ENCODE measurements at places on chromosomes 7 and 10.

- no peak overlapping the region for H3K4me3 ChIP-seq
- H3K36me3 ChIP-seq, result no peaks in the 10 kb centered on the region
- DNase-seq, result no peak
- no peak overlapping the region for H3K27ac ChIP-seq
- no peaks in the 10 kb centered on the region for H3K4me1 ChIP-seq
Measured at GRCh38 chr10:19096501-19097073, 48.0 kb downstream of the MALRD1 start.

DNA sequence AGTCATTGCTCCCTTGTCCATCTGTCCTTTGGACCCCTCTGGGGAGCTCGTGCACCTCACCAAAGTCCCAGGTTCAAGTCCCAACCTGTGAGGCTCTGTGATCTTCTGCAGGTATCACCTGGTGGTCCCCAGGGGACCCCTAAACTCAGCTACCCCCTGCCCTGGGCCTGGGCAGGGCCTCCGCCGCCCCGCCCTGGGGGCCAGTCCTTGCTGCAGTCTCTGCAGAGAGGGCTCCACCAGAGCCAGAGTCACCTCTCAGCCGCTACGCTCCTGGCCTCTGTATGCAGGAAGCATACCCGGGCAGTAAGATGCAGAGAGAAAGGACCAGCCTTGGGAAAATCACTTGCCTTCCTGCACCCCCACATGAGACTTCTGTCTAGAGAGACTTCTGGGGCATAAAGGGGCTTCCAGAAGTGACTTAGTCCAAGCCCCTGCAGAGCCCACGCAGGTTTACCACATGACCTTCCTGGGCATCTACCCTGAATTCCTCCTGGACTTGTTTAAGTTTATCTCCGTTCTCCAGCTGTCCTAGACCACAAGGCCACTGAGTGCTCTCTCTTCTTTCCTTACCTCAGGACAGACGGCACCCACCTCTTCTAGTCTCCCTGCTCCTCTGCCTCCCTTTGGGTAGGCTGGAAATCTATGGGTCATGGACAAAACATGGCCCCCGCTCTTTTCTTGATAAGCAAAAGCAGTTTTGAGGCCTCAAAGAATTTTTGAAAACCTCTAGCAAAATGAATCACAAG is 21.2 kb downstream of the CALML5 start:
- peak; percentile 41 for DNase-seq
- H3K4me3 ChIP-seq, result no peak overlapping the region
- H3K36me3 ChIP-seq, result no peaks in the 10 kb centered on the region

GRCh38 chr10:130045091-130045652 is 65.5 kb downstream of the C10orf143 start:
- no peak overlapping the region for H3K4me3 ChIP-seq
- H3K4me1 ChIP-seq, result no peaks in the 10 kb centered on the region
- no peaks in the 10 kb centered on the region for H3K36me3 ChIP-seq
- H3K27ac ChIP-seq, result no peak overlapping the region
- peak; percentile 89 for DNase-seq

DNA sequence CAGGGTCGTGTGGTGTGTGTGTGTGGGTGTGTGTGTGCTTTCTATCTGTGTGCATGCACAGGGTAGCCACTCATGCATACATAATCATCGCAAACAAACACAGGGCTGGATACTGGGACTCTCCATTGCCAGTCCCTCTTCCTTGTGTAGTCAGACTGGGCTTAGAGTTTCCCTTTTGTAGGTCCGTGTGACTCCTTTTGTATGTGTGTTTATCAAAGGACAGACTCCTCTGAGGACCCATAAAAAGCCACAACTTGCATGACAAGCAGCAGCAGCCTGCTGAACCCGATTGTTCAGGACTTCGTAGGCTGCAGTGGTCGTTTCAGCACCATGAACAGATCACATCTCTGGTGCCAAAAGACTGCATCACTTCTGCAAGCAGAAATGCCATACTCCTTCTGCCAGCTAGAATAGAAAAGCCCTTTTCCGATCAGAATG is 895 bp downstream of the VSTM2A start:
- no peaks in the 10 kb centered on the region for H3K36me3 ChIP-seq
- DNase-seq, result peak; percentile 77
- H3K4me1 ChIP-seq, result peaks cover 8% of the 10 kb centered on the region
- no peak overlapping the region for H3K27ac ChIP-seq

DNA sequence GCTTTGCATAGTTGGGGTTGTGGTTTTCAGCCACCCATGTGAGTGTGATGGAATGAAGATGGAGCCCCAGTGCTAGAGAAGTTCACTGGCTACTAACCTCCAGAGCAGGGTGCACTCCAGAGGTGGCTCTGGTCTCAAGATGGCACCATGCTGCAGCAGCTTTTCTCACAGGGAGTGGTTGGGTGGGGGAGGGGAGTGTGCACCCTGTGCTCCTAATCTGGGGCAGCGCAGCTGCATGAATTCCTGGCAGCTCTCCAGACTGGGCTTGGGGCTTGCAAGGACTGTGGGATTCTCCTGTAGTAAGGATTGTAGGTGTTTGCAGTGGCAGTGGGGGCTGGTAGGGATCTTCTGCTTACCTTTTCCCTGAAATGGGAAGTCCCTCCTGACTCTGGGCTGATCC is 23.7 kb downstream of the PHTF2 start:
- DNase-seq, result no peak
- H3K27me3 ChIP-seq, result no peaks in the 10 kb centered on the region
- no peak overlapping the region for H3K4me3 ChIP-seq
- H3K36me3 ChIP-seq, result no peaks in the 10 kb centered on the region
- no peaks in the 10 kb centered on the region for H3K4me1 ChIP-seq
- no peak overlapping the region for H3K27ac ChIP-seq

DNA sequence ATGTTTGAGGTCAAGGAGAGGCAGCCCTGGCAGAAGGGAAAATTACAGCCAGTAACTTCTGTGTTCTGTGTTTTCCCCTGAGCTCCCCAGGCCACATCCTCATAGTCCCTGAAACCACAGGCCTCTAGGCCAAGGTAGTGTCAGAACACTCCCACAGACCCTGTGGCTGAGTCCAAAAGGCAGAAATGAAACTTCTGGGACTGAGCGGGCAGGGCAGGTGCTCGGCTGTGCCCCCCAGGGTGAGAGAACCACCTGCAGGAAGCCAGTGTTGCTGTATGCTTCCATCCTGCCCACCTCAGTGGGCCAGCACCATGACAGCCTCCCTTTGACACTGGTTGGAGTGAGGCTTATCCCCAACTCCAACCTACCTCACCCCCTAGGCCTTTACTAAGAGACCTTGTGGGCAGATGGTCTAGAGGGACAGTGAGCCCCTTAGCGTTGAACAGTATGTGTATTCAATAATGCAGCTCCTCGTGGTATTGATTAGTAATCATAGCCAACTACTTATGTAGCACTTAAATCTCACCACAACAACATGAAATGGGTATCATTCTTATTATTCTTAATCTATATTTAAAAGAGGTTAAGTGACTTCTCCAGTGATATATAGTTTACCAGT is 30.3 kb downstream of the PIK3CG start:
- no peak overlapping the region for H3K4me3 ChIP-seq
- DNase-seq, result no peak
- H3K4me1 ChIP-seq, result no peaks in the 10 kb centered on the region
- no peak overlapping the region for H3K27ac ChIP-seq
- H3K27me3 ChIP-seq, result no peaks in the 10 kb centered on the region

- peaks cover 37% of the 10 kb centered on the region for H3K27me3 ChIP-seq
- H3K4me1 ChIP-seq, result peaks cover 23% of the 10 kb centered on the region
- DNase-seq, result peak; percentile 88
- peak within 1 kb of the TSS; percentile 83 for H3K4me3 ChIP-seq
Measured at GRCh38 chr7:29194594-29195427, at the start of gene CHN2. TSS of gene CHN2 (plus strand) at chr7:29194775.

DNA sequence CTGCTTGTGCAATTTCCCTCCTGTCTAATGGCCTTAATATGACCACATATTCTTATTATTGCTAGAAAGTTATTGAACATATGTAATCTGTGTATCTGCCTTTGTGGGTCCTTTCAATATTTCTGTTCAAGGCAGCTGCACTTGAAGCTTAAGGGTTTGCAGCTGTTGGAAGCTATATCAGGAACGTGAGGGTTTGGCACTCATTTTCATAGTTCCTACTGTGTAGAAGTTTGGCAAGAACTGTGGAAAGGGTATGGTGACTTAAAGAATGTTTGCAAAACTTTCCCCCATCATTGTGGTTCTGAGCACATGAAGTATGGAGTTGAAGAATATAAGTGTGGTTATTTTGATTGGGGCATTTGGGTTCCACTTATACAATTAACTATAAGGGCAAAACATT is 144.7 kb upstream of the SEMA3A start:
- no peaks in the 10 kb centered on the region for H3K4me1 ChIP-seq
- H3K4me3 ChIP-seq, result no peak overlapping the region
- H3K27me3 ChIP-seq, result no peaks in the 10 kb centered on the region
- DNase-seq, result no peak

GRCh38 chr10:69914398-69915214 is 112.9 kb downstream of the COL13A1 start:
- peak; percentile 93 for DNase-seq
- peaks cover 7% of the 10 kb centered on the region for H3K4me1 ChIP-seq
- no peak overlapping the region for H3K4me3 ChIP-seq
- H3K36me3 ChIP-seq, result no peaks in the 10 kb centered on the region
- no peaks in the 10 kb centered on the region for H3K27me3 ChIP-seq

DNA sequence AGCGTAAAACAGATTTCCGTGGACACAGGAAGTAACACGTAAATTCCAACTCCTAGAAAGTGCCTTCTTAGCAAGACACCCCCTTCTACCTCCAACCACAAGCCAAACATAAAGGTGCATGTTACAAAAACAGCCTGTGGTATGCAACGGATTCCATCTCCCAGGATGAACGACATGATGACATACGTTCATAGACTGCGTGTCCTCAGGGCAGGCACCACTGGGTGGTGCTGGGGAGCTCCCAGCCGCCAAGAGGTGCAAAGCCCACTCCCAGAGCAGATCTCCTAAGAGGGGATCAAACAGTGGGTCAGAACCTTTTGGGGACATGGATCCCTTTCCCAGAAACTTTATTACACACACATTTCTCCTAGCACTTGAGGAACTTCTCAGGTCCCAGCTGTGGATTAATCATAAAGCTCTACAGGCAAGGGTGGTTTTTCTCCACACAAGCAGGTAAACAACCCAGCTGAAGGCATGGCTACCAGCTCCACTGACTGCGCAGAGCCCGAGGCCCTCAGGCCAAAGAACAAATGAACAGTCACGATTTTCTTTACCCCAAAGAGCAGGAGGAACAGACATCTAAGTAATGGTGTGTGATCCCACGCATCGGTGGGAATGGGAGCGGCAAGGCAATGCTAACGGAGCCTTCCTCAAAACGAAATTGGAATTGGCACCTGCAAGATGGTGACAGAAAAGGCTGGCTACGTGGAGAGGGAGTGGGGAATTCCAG is 13.8 kb downstream of the PSAP start:
- peak overlapping the region; percentile 95 for H3K27ac ChIP-seq
- H3K36me3 ChIP-seq, result peaks cover 25% of the 10 kb centered on the region
- H3K27me3 ChIP-seq, result no peaks in the 10 kb centered on the region
- no peak overlapping the region for H3K4me3 ChIP-seq
- DNase-seq, result peak; percentile 82
- peaks cover 5% of the 10 kb centered on the region for H3K4me1 ChIP-seq

DNA sequence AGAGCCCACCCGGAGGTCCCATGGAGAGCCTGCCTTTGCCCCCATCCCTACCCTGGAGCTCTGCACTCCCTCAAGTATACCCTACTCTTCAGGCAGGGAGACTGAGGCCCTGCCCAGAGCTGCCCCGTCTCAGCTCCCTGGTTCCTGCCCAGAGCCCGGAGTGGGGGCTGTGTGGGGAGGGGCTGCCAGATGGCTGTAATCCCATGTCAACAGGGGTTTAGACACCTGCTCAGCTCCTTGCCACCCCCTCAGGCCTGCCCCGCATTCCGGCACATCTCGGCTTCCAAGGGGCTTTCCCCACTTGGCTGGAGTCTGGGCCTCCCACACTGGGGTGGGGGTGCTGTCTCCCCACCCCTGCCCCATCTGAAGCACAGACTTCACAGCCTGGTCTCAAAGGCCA is 20.9 kb upstream of the LFNG start:
- no peaks in the 10 kb centered on the region for H3K36me3 ChIP-seq
- no peak overlapping the region for H3K4me3 ChIP-seq
- no peak overlapping the region for H3K27ac ChIP-seq
- DNase-seq, result no peak
- H3K4me1 ChIP-seq, result peaks cover 16% of the 10 kb centered on the region
- no peaks in the 10 kb centered on the region for H3K27me3 ChIP-seq

- no peak for DNase-seq
- H3K4me1 ChIP-seq, result no peaks in the 10 kb centered on the region
- H3K27me3 ChIP-seq, result no peaks in the 10 kb centered on the region
- no peak overlapping the region for H3K4me3 ChIP-seq
- no peaks in the 10 kb centered on the region for H3K36me3 ChIP-seq
Measured at GRCh38 chr7:2005786-2006185, 227.0 kb downstream of the MAD1L1 start.

GRCh38 chr10:114399576-114399975 is 4.7 kb downstream of the AFAP1L2 start:
- no peak overlapping the region for H3K27ac ChIP-seq
- peaks cover 69% of the 10 kb centered on the region for H3K27me3 ChIP-seq
- H3K36me3 ChIP-seq, result no peaks in the 10 kb centered on the region
- H3K4me1 ChIP-seq, result no peaks in the 10 kb centered on the region
- DNase-seq, result no peak

DNA sequence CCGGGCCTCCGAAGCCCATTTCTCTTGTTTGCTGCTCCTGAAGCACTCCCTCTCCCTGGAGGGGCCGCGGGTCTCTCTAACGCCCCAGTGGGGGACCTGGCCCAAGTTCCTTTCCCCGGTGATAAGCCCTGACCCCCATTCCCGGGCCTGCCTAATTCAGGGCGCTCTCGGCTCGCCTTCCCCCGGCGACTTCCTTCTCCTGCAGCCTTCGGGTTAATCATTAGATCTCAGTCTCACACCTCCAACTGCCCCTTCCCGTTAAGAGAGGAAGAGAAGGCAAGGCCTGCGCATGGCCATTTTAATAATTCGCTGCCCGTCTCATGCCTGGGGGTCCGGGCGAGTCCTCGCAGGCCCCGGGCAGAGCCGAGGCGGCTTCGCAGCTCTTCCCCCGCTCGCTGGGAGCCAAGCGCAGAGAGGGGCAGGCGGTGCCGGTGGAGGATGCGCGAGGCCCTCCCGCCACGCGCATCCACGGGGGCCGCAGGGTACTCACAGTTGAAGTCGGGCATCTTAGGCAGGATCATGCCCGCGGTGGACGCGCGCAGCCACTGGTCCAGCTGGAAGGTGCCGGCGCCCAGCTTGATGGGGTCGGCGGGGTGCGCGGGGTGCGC is 1.2 kb downstream of the MNX1 start:
- DNase-seq, result peak; percentile 82
- H3K4me1 ChIP-seq, result peaks cover 17% of the 10 kb centered on the region
- peaks cover 88% of the 10 kb centered on the region for H3K27me3 ChIP-seq
- no peak overlapping the region for H3K27ac ChIP-seq

- peaks cover 10% of the 10 kb centered on the region for H3K27me3 ChIP-seq
- no peak overlapping the region for H3K4me3 ChIP-seq
- DNase-seq, result no peak
Measured at GRCh38 chr7:132618271-132618955, 42.1 kb upstream of the PLXNA4 start.

GRCh38 chr10:102605712-102606111 is 38.6 kb upstream of the TRIM8 start:
- DNase-seq, result no peak
- H3K27ac ChIP-seq, result no peak overlapping the region
- peaks cover 8% of the 10 kb centered on the region for H3K36me3 ChIP-seq
- H3K27me3 ChIP-seq, result no peaks in the 10 kb centered on the region
- H3K4me3 ChIP-seq, result no peak overlapping the region

GRCh38 chr7:27194686-27195379 is 5.1 kb downstream of the HOXA13 start:
- H3K36me3 ChIP-seq, result no peaks in the 10 kb centered on the region
- peaks cover 97% of the 10 kb centered on the region for H3K27me3 ChIP-seq
- no peaks in the 10 kb centered on the region for H3K4me1 ChIP-seq
- H3K4me3 ChIP-seq, result no peak overlapping the region

GRCh38 chr10:29495366-29495765 is 139.4 kb downstream of the SVIL start:
- no peak overlapping the region for H3K4me3 ChIP-seq
- peaks cover 26% of the 10 kb centered on the region for H3K36me3 ChIP-seq
- H3K4me1 ChIP-seq, result peaks cover 5% of the 10 kb centered on the region
- no peak overlapping the region for H3K27ac ChIP-seq
